ENCODE measurements at places on chromosomes 16 and 17. TPM values are rescaled to one million over a fixed set of nuclear protein-coding genes. Genes with fewer than 3 reads are reported as not detected.
A peak's percentile ranks its signal among the peaks of the same experiment; 100 is the strongest.

The ACSM2A gene
- total RNA-seq, result not detected

The CCL17 gene
- not detected for total RNA-seq

The OTOA gene
- total RNA-seq, result not detected

The PPP4C gene
- total RNA-seq, result 167 TPM

The MPO gene
- not detected for total RNA-seq

DNA sequence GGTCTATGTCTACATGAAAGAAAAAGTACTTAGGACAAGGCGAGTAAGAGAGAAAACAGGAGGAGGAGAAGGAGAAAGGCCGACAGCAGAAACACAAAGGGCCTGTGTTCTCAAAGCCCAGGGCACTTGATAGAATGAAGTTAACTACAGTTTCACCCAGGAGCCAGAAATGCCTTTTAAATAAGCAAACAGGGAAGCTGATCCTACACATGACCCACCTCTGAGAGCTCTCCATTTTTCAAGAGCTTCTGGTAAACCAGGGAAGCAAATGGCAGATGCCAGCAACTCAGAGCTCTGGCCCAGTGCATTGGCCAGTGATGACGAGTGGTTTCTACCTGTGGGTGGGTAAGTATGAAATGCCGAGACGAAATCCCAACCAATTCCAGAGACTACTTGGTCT is 163.4 kb downstream of the ZFHX3 start:
- no peak overlapping the region for H3K27ac ChIP-seq
- peaks cover 12% of the 10 kb centered on the region for H3K36me3 ChIP-seq
- no peak for DNase-seq
- no peaks in the 10 kb centered on the region for H3K27me3 ChIP-seq

- no peaks in the 10 kb centered on the region for H3K4me1 ChIP-seq
- no peak overlapping the region for H3K27ac ChIP-seq
- H3K4me3 ChIP-seq, result no peak overlapping the region
- no peaks in the 10 kb centered on the region for H3K27me3 ChIP-seq
- no peaks in the 10 kb centered on the region for H3K36me3 ChIP-seq
These were observed 234.7 kb downstream of the SNX29 start for GRCh38 chr16:12210925-12211869.

- H3K4me3 ChIP-seq, result peak overlapping the region; percentile 99
- H3K27me3 ChIP-seq, result no peaks in the 10 kb centered on the region
- peaks cover 26% of the 10 kb centered on the region for H3K4me1 ChIP-seq
These were observed 694 bp upstream of the SRCAP start for GRCh38 chr16:30698139-30698815.

DNA sequence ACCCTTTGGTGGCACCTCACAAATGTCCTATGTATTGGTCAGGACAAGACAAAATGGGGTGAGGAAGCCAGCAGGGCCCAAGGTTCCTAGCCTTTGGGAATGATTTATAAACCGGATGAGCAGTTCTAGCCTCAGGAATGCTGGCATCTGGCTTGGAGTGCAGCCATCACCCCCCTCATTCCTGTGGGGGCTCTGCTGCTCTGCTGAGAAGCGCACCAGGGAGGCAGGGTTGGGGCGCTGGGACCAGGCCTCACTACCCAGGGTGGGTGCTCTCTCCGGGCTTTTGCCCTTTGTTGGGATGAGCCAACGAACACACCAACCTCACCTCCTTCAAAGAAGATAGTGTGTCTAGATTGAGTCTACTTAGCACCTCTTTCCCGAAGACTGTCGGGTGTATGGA is 39.2 kb downstream of the TMEM11 start:
- no peak overlapping the region for H3K4me3 ChIP-seq
- DNase-seq, result peak; percentile 17

GRCh38 chr16:59573528-59574271 is 839.6 kb upstream of the GOT2 start:
- no peak for DNase-seq
- no peak overlapping the region for H3K4me3 ChIP-seq
- no peaks in the 10 kb centered on the region for H3K36me3 ChIP-seq
- no peaks in the 10 kb centered on the region for H3K4me1 ChIP-seq
- no peaks in the 10 kb centered on the region for H3K27me3 ChIP-seq

GRCh38 chr17:67477687-67478086 is 100.6 kb downstream of the PITPNC1 start:
- peaks cover 18% of the 10 kb centered on the region for H3K4me1 ChIP-seq
- DNase-seq, result no peak
- H3K27ac ChIP-seq, result no peak overlapping the region
- H3K27me3 ChIP-seq, result peaks cover 2% of the 10 kb centered on the region
- no peaks in the 10 kb centered on the region for H3K36me3 ChIP-seq

DNA sequence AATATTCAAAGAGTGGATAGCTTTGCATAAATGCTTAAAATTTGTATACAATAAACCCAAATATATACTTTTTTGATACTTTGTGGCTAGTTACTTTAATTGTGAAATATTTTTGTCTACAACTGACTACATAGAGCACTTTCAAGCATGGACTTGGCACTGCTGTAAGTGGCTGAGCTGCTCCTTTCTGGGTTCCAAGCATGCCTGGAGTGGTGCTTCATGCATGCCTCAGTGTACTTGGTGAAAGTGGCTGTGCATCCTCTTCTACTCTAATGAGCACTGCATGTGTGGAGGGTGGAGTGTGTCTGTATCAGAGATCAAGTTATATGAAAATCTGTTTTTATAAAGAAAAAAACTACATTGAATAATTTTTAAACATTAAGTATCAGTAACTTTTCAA is 94.1 kb downstream of the OMG start:
- no peak overlapping the region for H3K27ac ChIP-seq
- H3K4me1 ChIP-seq, result no peaks in the 10 kb centered on the region
- no peak for DNase-seq
- no peak overlapping the region for H3K4me3 ChIP-seq
- H3K36me3 ChIP-seq, result no peaks in the 10 kb centered on the region
- H3K27me3 ChIP-seq, result no peaks in the 10 kb centered on the region

DNA sequence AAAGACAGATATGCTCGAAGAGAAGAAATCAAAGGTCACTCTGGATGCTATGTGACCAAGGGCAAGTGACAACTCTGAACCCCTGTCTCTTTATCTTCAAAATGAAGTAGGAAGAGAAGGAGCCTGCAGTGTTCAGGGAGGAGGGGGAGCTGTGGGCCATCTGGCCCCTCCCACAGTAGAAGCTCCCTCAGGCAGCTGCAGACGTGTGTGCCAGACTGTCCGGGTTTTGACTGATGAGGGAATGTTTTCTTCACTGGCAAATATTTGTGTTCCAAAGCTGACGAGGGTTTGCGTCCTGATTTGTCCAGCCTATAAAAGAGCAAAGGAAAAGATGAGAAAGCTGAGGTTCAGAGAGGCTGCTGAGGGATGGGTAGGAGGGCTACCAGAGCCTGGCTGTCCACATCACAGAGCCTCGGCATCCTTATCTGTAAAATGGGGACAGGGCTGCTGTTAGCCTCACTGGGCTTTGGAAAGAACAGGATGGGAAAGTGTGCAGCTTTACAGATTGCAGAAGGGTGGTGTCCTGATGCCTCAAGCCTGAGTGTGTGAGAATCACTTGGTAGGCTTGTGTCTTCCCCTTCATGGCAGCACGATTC is 1.8 kb upstream of the GINS2 start:
- H3K27me3 ChIP-seq, result no peaks in the 10 kb centered on the region
- H3K36me3 ChIP-seq, result no peaks in the 10 kb centered on the region
- DNase-seq, result no peak
- H3K4me3 ChIP-seq, result no peak overlapping the region

DNA sequence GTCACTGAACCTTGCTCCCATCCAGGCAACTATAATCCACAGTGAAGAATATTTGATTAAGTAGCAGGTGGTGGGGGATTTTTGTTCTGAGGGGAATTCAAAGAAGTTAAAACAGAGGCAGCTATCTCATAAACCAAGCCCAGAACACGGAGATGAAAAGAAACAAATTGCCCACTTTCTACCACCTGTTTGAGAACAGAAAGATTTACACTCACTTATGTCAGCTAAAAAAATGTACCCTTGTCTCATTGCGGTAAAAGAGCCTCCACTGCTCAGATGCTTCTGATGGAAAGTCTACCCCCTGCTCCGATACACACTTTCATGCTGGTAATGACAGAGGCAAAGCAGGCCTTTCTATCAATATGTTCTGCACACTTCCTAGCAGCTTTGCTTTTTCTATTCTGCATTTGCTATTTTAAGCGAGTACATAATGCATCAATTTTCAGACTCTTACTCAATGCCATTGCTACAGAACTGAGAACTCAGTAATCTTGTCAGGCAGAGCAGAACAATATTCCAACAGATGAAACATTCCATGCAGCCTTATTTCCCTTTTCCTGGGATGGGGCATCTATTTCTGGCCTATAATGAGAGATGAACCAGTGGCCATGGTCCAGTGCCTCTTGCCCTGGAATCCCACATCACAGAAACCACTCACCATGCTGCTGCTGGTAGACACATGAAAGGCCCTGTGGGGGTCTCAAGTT is 29.0 kb downstream of the CDK5R1 start:
- peaks cover 18% of the 10 kb centered on the region for H3K4me1 ChIP-seq
- no peak overlapping the region for H3K27ac ChIP-seq
- DNase-seq, result no peak
- no peak overlapping the region for H3K4me3 ChIP-seq
- no peaks in the 10 kb centered on the region for H3K36me3 ChIP-seq
- H3K27me3 ChIP-seq, result no peaks in the 10 kb centered on the region

GRCh38 chr17:45672792-45673191 is 111.3 kb upstream of the CRHR1 start:
- H3K4me3 ChIP-seq, result no peak overlapping the region
- H3K36me3 ChIP-seq, result no peaks in the 10 kb centered on the region
- no peaks in the 10 kb centered on the region for H3K4me1 ChIP-seq
- no peaks in the 10 kb centered on the region for H3K27me3 ChIP-seq

DNA sequence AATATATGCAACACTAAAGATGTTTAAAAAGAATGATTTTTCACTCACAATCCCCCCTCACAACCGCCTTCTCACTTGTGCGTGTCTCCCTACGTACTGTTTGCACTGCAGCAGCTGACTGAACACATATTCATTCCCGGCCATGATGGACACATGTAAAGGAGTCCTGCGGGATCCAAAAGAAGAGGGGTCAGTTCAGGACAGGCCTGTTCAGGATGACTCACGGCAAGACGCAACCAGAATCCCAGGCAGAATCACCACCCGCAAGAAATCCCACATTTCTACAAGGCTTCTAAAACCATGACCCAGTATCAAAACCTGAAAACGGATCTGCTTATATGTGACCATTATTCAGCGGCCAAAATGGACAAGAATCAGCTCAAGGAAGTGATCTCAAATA is 52.3 kb downstream of the CYB5D2 start:
- DNase-seq, result no peak
- H3K4me3 ChIP-seq, result no peak overlapping the region
- no peaks in the 10 kb centered on the region for H3K4me1 ChIP-seq
- H3K36me3 ChIP-seq, result peaks cover 8% of the 10 kb centered on the region
- H3K27ac ChIP-seq, result no peak overlapping the region

GRCh38 chr17:50668025-50668837 is 33.5 kb downstream of the ABCC3 start:
- no peaks in the 10 kb centered on the region for H3K36me3 ChIP-seq
- peaks cover 14% of the 10 kb centered on the region for H3K4me1 ChIP-seq
- no peaks in the 10 kb centered on the region for H3K27me3 ChIP-seq
- no peak overlapping the region for H3K4me3 ChIP-seq
- peak; percentile 49 for DNase-seq
- peak overlapping the region; percentile 50 for H3K27ac ChIP-seq

DNA sequence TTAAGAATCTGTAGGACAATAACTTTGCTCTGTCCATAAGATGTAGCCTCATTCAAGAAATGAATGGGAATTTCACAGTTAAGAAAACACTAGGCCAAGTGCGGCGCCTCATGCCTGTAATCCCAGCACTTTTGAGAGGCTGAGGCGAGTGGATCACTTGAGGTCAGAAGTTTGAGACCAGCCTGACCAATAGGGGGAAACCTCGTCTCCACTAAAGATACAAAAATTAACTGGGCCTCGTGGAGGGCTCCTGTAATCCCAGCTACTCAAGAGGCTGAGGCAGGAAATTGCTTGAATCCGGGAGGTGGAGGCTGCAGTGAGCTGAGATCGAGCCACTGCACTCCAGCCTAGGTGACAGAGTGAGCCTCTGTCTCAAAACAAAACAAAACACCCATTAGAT is 19.9 kb upstream of the RSL1D1 start:
- no peak overlapping the region for H3K4me3 ChIP-seq
- H3K27me3 ChIP-seq, result no peaks in the 10 kb centered on the region
- H3K36me3 ChIP-seq, result peaks cover 27% of the 10 kb centered on the region
- peak; percentile 34 for DNase-seq
- no peak overlapping the region for H3K27ac ChIP-seq
